ENCODE measurements at places on chromosomes 2 and 18.

- DNase-seq, result no peak
Measured at GRCh38 chr18:6044319-6044718, 149.0 kb upstream of the TMEM200C start.

DNA sequence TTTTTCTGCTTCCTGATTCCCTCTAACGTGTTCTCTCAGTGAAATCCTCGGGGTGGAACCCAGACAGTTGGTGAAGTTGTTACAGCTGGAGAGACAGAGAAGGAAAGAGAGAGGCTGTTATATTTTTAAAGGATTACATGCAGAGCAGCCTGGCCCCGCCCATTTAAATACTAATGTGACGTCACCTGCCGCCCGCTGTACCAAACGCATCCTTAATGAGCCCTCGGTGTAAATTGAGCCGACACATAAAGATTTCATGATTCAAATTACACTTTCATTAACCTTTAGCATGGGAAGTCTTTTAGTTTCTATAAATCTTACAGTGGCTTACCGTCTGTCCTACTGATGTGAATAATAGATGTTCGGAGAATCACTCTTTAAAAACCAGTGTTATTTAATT, 164.0 kb upstream of the SIX3 start:
- peak; percentile 84 for DNase-seq

GRCh38 chr2:226059961-226060627, 660.6 kb downstream of the NYAP2 start:
- DNase-seq, result no peak

- no peak for DNase-seq
Measured at GRCh38 chr2:172395503-172395902, 31.9 kb upstream of the ITGA6 start.

DNA sequence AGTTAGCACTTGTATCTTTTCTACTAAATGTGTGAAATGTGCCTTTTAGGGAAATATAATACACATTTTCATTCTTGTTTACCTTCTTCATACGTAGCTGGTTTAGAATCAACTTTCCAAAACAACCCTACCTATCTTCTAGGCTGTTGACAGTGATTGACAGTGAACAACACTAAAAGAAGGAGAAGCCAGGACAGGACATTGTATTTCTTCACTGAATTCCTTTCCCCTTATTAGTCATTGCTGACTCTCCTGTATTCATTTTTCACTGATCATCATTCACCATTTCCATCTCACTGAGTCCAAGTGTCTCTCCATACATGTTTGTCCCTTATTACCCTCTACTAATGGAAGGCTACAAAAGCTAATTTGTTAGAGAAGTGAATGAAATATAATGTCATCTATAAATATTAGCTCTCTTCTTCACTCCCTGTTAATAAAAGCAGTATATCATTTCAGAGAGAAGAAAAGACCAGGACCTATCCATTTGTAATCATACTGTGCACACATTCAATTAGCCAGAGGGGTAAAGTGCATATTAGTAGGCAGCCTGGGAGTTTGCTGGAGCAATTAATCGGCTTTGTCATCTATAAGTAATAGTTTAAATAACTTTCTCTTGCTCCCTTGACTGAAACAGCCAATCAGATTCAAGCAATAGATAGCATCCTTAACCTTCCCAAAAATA, 192.5 kb upstream of the FOSL2 start:
- DNase-seq, result no peak

GRCh38 chr2:240957656-240958365, 40.6 kb upstream of the SNED1 start:
- DNase-seq, result peak; percentile 49

DNA sequence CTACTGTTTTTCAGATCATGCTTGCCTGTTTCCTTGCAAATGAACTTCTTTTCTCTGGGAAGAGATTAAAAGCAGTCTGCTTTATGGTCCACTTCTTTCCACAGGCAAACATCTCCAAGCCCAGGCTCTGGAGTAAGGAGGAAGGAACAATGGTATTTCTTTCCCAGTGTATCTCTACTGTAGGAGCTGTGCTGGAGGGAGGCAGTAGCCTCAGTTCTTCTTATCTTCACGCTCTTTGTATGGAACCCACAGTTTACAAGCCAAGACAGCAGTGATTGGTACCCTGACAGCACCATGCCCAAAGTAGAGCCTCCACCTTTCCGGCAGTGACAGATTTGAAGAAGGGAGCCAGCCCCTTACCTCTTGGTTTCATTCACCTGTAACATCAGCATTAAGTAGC, 35.2 kb downstream of the SPOPL start:
- no peak for DNase-seq

DNA sequence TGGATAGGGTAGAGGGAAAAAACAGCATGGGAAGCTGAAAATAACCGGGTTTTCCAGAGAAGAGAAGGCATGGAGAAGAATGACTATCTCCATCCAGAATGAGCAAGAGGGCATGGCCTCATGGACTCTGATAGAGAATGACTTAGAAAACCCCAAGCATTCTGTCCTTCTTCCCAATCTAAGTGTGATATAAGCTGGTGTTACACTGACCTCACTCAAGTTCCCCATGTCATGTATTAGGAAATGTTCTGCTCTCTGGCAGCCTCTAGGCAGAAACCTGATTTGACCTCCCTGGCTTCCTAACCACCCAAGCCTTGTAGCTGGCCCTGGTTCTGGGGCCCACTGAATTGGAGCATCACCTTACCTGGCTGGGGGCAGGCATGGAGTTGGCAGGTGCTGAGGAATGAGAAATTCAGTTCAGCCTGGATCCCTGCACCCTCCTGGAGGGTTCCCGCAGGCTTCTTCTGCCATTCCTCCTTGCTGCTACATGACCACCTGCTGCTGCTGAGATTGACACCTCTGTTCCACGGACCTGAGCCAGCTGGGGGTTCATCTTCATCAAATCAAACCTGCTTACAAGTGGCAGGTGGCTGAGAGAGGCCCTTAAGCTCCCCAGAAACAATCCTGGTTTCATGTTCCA, 5.2 kb upstream of the SIGLEC15 start:
- DNase-seq, result no peak

DNA sequence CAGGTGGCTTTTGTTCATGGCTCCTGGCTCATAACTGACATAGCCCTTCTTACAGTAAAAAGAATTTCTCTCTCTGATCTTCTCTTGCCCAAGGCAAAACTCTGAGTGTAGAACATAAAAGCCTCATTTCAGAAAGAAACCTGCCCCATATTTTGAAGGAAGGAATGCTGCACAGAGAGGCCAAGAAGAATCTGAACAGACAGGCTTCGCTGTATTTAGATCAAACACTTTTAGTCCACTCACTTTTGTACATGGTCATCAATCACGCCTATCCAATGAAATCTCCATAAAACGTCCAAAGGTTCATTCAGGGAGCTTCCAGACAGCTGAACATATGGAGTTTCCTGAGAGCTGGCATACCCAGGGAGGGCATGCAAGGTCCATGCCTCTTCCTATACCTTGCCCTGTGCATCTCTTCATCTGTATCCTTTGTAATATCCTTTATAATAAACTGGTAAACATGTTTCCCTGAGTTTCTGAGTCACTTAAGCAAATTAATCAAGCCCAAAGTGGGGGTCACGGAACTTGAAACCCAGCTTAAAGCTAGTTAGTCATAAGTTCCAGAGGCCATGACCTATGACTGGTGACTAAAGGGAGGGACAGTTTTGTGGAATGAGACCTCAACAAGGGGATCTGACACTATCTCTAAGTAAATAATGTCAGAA, 62.5 kb upstream of the TMEM247 start:
- no peak for DNase-seq

GRCh38 chr2:143345887-143346787, 216.9 kb downstream of the ARHGAP15 start:
- no peak for DNase-seq

DNA sequence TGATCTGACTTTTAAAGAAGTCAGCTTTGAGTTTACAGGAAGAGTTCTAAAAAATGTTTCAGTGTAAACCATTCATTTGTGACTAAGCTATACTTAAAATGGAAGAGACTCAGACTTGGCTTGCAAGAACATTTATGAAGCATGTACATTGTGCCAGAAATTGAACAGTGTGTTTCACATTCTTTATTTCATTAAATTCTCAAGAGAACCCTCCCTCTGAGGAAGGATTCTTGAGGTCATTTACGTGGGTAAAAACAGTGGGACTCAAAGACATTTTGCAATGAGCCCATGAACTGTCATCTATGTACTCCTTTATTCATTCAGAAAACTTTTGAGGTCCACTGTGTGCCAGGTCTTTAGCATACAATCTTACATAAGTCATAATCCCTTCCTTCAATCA, 143.6 kb upstream of the ZNF521 start:
- no peak for DNase-seq

DNA sequence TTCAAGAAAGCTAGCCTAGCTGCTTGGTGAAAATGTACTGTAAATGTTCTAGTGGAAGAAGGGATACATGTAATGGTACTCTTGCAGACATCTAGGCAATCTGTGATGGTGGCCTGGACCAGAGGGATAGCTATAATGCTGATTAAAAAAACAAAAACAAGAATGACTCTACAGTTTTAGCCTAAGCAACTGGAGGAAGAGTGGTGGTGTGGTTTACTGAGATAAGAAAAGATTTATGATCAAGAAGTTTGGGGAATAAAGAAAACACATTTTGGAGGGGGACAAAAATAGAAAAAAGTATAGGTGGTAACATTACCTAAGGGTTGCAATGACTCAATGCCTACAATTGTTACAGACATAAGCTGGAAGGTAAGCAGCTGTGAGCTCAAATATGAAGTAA, 1080.7 kb upstream of the CELF4 start:
- DNase-seq, result no peak

GRCh38 chr2:237624565-237624964, 2.8 kb upstream of the LRRFIP1 start:
- no peak for DNase-seq

DNA sequence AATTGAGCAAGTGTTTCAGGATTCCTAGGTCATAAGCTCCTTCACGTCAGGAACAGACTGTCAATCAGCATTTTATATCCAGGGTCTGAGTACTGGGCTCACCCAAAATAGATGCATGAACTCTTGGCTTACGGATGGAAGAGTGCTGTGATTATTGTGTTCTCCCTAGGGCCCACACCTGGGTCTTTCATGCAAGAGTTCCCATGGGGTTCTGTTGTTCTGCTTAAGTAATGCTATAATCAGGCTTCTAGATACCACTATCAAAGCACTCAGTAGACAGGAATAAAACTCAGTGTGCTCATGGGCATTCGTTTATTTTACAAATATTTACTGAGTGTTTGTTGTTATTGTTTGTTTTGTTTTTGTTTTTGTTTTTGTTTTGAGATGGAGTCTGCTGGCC, 46.4 kb upstream of the PMAIP1 start:
- DNase-seq, result no peak

DNA sequence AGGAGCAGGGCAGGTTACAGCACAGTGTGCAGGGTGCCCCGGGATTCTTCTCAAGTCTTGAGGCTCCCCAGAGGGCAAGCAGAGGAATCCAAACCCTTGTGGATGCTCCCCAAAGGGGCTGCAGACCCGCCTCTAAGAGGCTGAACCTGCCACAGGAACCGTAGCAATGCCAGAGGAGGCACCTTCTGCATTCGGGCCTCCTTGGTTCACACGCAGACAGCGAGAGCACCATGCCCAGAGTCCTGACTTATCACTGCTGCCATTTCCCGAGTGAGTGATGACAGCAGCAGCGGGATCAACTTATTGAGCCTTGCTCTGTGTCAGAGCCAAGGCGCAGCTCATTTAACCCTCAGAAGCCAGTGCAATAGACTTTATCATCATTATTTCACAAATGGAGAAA, 203.5 kb downstream of the CTIF start:
- DNase-seq, result no peak

- DNase-seq, result peak; percentile 69
Measured at GRCh38 chr2:176172895-176173566, 15.4 kb upstream of the HOXD1 start.

GRCh38 chr2:199738727-199739412, 112.1 kb downstream of the FTCDNL1 start:
- no peak for DNase-seq

- DNase-seq, result no peak
Measured at GRCh38 chr2:225272173-225272572, 127.3 kb upstream of the NYAP2 start.

DNA sequence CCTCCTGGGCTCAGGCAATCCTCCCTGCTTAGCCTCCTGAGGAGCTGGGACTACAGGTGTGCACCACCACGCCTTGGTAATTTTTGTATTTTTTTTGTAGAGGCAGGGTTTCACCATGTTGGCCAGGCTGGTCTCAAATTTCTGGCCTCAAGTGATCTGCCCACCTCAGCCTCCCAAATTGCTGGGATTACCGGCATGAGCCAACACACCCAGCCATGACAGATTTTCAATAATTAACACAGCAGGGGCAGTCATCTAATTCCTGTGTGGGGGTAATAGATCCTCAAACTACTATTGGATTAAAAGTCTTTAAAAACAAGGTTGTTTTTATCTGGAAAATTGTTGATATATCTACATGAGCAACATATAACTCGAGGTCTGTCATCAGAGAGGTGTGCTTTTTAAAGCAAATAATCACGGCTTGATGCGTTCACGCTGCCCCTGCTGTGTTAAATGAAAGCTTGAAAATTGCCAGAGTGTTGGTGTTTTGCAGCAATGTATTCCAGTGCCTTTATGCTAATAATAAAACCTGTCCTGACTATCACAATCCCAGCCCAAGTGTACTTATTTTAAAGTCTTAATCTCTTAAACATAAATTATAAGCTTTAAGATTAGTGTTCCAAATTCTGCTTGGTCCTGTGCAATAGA, 35.6 kb upstream of the ASB1 start:
- DNase-seq, result no peak

GRCh38 chr2:70103531-70104061, 16.3 kb downstream of the PCBP1 start:
- DNase-seq, result no peak

DNA sequence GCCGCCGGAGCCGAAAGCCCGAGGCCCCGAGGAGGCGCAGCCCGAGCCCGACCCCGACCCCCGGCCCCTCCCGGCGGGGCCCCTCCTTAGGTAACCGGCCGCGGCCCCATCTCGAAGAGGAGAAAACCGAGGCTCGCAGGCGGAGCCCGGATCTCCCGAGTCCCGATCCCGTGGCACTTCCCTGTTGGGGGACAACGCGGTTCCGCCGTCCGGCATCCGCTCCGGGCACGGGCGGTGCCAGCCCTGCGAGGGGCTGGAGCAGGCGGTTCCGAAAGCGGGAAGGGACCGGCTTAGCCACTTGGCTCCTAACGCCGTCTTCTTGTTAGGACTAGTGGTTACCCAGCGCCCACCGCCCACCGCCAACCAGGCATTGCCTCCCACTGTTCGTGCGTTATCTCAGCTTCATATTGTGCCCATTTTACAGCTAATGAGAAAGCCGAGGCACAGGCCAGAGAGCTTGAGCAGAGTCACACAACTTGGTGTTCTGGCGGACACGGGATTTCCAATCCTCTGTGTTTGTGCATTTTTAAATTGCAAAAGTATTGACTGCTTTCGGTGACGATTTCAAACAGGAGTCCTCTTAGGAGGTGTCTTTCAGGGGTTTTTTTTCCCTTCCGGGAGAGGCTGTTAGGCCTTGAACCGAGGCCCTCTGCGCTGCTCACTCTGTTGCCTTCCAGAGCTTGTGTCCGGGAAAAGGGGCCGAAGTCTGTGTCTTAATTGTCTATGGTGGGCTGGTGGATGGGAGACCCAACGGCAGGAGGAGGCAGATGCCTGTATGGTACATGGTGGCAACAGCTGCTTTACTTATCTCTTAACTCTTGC, 562 bp downstream of the CENPA start:
- no peak for DNase-seq

GRCh38 chr2:192535956-192536921, 341.5 kb upstream of the TMEFF2 start:
- no peak for DNase-seq

Data from eye (tissue), 1 donor.